Left ventricle myocardium inferior (tissue), 1 donor: ENCODE measurements at places on chromosomes 13 and 19.

DNA sequence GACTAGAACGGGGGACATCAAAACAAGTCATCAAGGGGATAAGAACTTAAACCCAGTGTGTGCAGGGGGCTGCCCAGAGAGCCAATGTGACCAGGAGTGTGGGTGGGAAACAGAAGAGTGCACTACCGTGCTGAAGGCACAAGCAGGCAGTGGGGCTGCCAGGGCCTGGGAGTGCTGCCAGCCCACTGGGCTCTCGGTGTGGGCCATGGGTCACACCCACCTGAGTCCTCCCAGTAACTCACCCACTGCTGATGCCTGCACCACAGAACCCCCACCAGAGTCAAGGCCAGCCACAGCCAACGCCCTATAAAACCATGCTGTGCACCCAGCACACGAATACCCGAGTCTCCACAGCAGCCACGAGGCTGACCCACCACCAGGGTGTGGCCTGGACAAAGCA, 8.5 kb downstream of the MED26 start:
- DNase-seq: peak; percentile 67

GRCh38 chr19:11067356-11068113, 21.7 kb upstream of the LDLR start:
- DNase-seq: no peak

GRCh38 chr13:28442839-28443238, 52.1 kb downstream of the FLT1 start:
- DNase-seq: peak; percentile 29

GRCh38 chr19:14616407-14616806, 33.5 kb downstream of the CLEC17A start:
- no peak for DNase-seq

- peak; percentile 46 for DNase-seq
These were observed 718 bp downstream of the CDK8 start for GRCh38 chr13:26254583-26255111.

- DNase-seq: no peak
These were observed 13.5 kb upstream of the ZNF563 start for GRCh38 chr19:12346896-12347295.

- DNase-seq: no peak
These were observed 27.7 kb upstream of the MCF2L start for GRCh38 chr13:112941349-112941748.

DNA sequence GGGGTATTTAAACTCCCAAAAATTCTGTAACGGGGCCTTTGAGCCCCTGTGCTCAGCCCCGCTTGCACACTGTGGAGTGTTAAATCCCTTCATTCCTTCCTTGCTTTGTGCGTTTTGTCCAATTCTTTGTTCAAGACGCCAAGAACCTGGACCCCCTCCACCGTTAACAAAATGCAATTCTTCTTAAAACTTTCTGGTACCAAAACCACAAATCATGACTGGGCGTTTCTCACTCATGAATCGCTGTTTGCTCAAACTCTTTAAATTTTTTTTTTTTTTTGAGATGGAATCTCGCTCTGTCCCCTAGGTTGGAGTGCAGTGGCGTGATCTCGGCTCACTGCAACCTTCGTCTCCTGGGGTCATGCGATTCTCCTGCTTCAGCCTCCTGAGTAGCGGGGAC, 881 bp downstream of the ZNF20 start:
- DNase-seq: no peak

GRCh38 chr19:34794066-34794960, 21.3 kb upstream of the ZNF599 start:
- no peak for DNase-seq

DNA sequence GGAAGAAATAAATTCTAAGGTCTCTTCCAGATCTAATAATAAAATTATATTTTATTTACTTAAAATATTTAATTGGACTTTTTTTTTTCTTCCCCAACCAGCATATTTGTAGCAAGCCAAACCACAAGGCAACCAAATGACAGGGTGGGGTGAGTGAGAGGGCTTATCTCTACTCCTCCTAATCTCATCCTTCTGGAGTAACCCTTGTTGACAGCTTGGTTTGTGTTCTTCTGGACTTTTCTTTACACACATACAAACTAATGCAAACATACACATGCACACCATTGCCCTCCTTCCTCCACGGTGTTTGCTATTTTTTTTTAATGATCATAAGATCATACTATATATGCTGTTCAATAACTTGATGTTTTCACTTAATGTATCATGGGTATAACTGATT, 383.1 kb downstream of the DLEU7 start:
- DNase-seq: no peak

- DNase-seq: no peak
These were observed 56.4 kb downstream of the GGACT start for GRCh38 chr13:100532090-100532766.

GRCh38 chr19:11534948-11535347, 3.7 kb upstream of the CNN1 start:
- DNase-seq: no peak

- DNase-seq: no peak
These were observed 134.2 kb downstream of the TSHZ3 start for GRCh38 chr19:31214997-31215396.

GRCh38 chr13:40613192-40613818, 53.1 kb downstream of the FOXO1 start:
- no peak for DNase-seq

- no peak for DNase-seq
These were observed 353.0 kb downstream of the NDFIP2 start for GRCh38 chr13:79833991-79834390.

DNA sequence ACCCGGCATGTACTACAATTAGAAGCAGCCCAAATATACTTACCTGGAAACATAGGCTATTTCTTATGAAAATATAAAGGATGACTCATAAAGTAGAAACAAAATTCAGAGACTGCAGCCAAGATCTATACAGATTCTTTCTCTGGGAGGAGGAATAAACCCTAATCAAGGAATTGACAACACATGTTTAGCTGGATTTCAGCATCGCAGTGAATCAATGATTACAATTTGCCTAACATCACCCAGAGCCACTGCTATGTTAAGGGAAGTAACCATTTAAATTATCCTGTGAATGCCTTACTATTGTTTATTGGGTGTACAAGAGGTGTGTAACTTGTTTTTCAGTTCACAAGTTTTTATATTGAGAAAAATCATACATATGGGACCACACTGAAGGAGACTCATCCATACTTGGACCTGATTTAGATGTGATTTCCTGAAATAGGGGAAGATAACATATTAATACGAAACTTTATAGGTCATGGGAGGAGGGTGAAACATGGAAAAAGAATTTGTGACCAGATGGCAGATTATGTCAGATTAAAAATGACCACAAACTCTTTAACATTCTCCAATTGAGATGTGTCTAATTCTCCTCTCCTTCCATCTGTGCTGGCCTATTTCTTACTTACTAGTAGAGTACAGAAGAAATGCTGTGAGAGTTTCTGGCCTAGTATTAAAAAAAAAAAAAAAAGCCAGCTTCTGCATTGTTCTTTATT, 1168.4 kb downstream of the SLITRK1 start:
- DNase-seq: no peak

GRCh38 chr13:25375727-25376358, 4.1 kb downstream of the ATP8A2 start:
- no peak for DNase-seq

DNA sequence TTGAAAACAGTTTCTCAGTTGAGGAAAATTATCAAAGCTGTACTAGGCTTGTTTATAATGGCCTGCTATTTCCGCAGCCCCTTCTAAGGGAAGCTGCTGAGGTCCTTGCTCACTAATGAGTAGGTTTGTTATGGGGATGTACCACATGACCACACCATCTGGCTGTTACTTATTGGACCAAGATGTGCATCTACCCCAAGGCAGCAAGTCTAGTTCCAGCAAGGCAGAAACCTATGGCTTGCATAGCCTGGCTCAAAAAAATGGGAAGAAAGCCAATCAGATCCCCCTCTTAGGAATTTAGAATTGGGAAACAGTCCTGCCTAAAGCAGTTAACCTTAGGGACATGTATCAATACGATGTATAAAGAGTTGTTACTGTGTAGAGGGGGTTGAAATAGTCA, 186.5 kb upstream of the SPRY2 start:
- no peak for DNase-seq

- peak; percentile 44 for DNase-seq
These were observed 13.3 kb downstream of the PALM3 start for GRCh38 chr19:14048443-14049153.

DNA sequence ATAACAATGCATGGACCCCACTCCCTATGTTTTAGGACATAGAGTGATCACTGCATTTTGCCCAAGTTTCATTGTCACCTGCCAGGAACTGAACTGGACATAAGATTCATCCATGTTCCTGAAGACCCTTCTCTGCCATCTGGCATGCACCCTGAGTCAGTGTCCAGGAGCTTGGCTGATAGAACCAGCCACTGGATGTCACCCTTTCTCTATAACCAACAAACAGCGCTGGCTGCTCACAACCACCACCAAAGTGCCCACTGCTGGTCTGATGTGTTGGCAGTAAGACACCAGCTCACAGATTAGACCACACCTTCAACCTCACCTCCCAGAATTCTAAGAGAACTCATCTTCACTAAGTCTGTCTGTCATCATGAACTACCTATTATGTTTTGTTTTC, 333.4 kb downstream of the ITGBL1 start:
- peak; percentile 19 for DNase-seq

- DNase-seq: no peak
These were observed 23.0 kb downstream of the HS6ST3 start for GRCh38 chr13:96112936-96113335.

GRCh38 chr19:19775891-19776205, 42.9 kb upstream of the ZNF14 start:
- no peak for DNase-seq

- no peak for DNase-seq
These were observed 198.2 kb downstream of the EFNB2 start for GRCh38 chr13:106337096-106337850.

GRCh38 chr19:31947436-31948115, 397.8 kb upstream of the ZNF507 start:
- no peak for DNase-seq

GRCh38 chr19:18000480-18000914, 7.5 kb upstream of the ARRDC2 start:
- DNase-seq: no peak

GRCh38 chr19:14577885-14578427, 4.9 kb upstream of the CLEC17A start:
- DNase-seq: no peak

DNA sequence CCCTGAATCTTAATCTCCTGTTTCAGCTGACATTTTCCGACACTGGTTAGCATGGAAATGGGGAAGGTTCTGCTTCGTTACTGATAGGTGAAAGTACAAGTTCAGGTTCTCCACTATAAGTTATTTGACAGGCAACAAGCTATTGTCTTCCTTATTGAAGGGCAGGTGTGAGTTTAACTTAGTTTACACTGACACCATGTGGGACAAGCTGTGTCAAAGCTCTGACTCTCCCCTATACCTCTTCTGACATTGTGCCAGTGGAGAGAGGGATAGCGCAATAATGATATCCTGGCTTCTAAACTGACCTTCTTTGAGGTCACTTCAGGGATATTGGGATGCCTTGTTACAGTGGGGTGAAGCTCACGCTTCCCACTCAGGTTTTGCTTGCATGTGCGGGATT, 587.0 kb upstream of the SLITRK5 start:
- DNase-seq: no peak

- no peak for DNase-seq
These were observed 72.9 kb downstream of the SLC10A2 start for GRCh38 chr13:102993348-102993747.

DNA sequence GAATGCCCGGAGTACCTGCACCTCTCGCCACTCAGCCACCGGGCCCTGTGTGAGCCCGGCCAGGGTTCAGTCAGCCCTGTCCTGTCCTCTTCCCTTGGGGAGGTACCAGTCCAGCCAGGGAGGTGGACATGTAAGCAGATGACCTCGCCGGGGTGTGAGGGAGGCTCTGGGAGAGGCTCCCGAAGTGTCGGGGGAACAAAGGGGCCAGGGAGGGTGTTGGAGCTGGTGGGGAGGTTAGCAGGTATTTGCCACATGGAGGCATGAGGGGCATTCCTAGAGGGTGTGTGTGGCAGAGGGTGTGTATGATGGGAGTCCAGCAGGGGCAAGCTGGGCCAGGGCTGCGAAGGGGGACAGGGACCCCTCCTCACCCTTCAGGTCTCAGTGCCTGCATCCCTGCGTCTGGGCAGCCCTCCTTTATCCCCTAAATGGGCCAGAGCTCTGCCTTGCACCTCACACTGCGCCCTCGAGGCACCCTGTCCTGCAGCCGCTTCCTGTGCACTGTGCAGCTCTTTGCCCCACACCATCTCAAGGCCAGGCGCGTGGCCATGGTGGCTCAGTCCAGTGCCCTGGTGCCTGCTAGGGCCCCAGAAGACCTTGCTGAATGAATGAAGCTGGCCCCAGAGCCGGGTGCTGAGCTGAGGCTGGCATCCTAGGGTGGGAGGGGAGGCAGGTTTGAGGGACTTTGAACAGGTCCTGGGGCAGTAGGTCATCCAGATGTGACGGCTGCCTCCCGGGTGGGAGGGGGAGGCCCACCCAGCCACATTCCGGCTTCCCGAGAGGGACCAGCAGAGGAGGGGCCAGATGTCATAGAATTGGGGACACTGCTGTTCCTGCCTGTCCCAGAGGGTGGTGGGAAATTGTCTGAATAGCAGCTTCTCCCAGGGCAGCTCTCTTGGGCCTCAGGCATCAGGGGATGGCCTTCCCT, 3.1 kb downstream of the DDA1 start:
- no peak for DNase-seq

GRCh38 chr13:40272776-40273139, 393.7 kb downstream of the FOXO1 start:
- no peak for DNase-seq

DNA sequence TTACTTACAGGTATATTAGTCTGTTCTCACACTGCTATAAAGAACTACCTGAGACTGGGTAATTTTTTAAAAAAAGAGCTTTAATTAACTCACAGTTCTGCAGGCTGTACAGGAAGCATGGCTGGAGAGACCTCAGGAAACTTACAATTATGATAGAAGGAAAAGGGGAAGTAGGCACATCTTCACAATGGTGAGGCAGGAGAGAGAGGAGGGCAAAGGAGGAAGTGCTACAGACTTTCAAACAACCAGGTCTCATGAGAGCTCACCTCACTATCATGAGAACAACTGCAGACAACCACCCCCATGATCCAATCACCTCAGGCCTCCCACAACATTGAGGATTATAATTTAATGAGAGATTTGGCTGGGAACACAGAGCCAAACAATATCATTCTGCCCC, 511.7 kb downstream of the SLITRK6 start:
- no peak for DNase-seq

DNA sequence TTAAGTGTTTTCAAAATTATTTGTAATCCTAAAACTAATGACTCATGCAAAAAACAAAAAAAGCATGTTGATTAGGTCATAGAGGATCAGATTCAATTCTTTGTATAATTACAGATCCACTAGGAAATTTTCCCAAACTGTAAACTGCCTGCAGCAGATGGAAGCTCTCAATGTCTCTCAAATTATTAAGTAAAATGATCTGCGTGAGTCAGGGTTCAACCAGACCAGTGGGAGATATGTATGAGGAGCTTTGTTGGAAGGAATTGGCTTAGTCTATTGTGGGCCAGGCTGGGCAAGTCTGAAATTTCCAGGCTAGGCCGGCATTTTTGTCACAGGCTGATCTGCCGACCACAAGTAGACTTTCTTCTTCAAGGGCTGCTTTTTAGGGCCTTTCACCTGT, 14.4 kb upstream of the SACS start:
- no peak for DNase-seq
